A549 treated with Mapracorat at 1 μM for 4 hours (cell line): ENCODE measurements at places on chromosomes 2 and 18. TPM values are rescaled to one million over a fixed set of nuclear protein-coding genes. Genes with fewer than 3 reads are reported as not detected.

Gene AGXT
- not detected in 5 replicates for total RNA-seq

Gene CDH2
- 33.8 to 49.4 TPM (median 45.3 TPM) in 5 replicates for total RNA-seq

Gene ADAM23
- total RNA-seq, result 8.4 to 10.2 TPM (median 9.2 TPM) in 5 replicates

Gene TIGD1
- 4.3 to 5.6 TPM (median 4.9 TPM) in 5 replicates for total RNA-seq

Gene FANCL
- total RNA-seq, result 21.9 to 29.3 TPM (median 25.2 TPM) in 5 replicates

Gene NT5DC4
- not detected in 5 replicates for total RNA-seq

Gene GLI2
- total RNA-seq, result 16.6 to 26.1 TPM (median 24.1 TPM) in 5 replicates

Gene TMEM237
- 16.7 to 21.6 TPM (median 20.3 TPM) in 5 replicates for total RNA-seq

Gene CYP26B1
- total RNA-seq, result 10.8 to 16.9 TPM (median 15.1 TPM) in 5 replicates

Gene TRAPPC12
- total RNA-seq, result 54.3 to 66.5 TPM (median 64.7 TPM) in 5 replicates

Gene TCF23
- not detected in 5 replicates for total RNA-seq

Gene POTEI
- not detected in 5 replicates for total RNA-seq

Gene CCDC195
- not detected in 5 replicates for total RNA-seq

Gene MFSD2B
- total RNA-seq, result 0.11 to 0.64 TPM (median 0.59 TPM) in 5 replicates

Gene ZNF385B
- total RNA-seq, result not detected in 5 replicates

Gene ALLC
- 0.07 TPM in 1 of 5 replicates, not detected in the others for total RNA-seq

Gene SIGLEC15
- total RNA-seq, result not detected in 5 replicates

Gene NEU4
- 0.10 to 0.42 TPM (median 0.21 TPM) in 5 replicates for total RNA-seq

Gene LYPD1
- 14.4 to 19.1 TPM (median 15.2 TPM) in 5 replicates for total RNA-seq

Gene CNTNAP5
- not detected in 5 replicates for total RNA-seq

Gene COLEC11
- total RNA-seq, result 0.39 to 0.73 TPM (median 0.54 TPM) in 5 replicates

Gene SERPINB12
- not detected in 5 replicates for total RNA-seq

Gene SERPINB5
- 0.11 to 0.24 TPM (median 0.13 TPM) in 3 of 5 replicates, not detected in the others for total RNA-seq

Gene BMP10
- total RNA-seq, result not detected in 5 replicates

Gene TGFA
- 4.7 to 5.5 TPM (median 4.9 TPM) in 5 replicates for total RNA-seq

Gene CRYGD
- not detected in 5 replicates for total RNA-seq

Gene TMEM37
- 1.4 to 2.6 TPM (median 2.1 TPM) in 5 replicates for total RNA-seq
